ENCODE measurements at places on chromosomes 2 and 18.
A peak's percentile ranks its signal among the peaks of the same experiment; 100 is the strongest.

GRCh38 chr2:56009758-56010458, 86.3 kb upstream of the EFEMP1 start:
- DNase-seq: peak; percentile 75

GRCh38 chr2:71602115-71602495, 148.7 kb downstream of the DYSF start:
- DNase-seq: no peak

DNA sequence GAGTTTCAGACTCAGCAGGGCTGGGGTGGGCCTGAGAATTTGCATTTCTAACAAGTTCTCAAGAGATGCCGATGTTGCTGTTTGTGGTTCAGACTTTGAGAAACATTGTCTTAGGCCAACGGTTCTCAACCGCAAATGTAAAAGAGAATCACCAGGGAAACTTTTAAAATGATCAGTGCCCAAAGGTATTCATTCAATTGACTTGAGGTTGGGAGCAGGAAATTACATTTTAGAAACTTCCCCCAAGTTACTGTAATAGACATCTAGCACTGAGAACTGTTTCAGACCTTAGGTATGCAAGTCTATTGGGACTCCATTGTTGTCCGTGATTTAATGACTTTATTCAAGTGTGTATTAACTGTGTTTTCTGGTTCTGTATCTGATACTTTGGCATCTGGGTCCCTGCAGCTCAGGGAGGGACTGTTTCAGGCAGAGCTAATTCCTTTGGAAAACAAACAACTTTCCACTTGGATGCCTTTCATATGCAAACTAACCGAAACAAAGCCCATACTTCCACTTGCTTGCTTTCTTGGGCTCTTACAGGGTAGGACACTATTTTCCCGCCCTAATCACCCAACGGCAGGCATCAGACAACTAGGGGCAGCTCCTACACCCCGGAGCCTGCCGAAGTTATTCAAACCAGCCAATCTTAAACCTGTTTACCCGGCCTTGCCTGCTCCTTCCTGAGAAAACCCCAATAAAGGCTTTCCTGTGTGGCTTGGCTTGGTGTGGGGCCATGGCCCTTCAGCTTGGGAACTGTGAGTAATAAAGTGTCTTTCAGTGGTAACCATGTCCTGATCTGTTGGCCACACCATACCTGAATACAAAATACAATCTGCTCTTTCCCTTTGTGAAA, 97.6 kb downstream of the POLE4 start:
- peak; percentile 75 for DNase-seq

GRCh38 chr18:8669571-8669970, 35.8 kb upstream of the MTCL1 start:
- DNase-seq: no peak

DNA sequence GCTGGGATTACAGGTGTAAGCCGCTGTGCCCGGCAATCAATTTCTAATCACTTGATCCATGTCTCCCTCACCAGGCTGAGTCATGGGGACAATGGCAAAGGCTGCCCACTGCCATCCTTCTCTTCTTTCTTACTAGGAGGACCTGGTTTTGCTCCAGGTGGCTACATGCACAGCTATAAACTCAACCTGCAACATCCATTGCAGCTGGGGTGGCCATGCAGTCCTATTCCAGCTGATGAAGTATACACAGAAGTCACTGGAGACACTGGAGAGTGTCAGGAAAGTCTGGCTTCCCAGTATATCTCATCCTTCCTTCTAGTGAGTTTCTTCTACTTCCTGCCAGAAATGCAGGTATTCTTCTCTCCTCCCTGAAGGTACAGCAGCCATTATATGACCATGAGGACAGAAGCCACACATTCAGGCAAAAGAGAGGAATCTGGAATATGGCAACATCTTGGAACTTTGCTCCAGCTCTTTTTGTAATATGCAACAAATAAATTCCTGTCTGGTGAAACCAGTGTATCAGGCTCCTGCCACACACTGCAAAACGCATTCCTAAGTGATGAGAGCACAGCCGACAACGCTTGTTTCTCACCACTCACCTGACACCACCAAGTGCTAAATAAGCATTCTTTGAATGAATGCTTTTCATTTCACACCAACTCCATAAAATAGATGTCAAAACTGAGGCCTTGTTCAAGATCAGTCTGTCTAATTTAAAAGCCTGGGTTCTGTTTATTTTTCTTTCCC, 32.3 kb downstream of the SCTR start:
- peak; percentile 85 for DNase-seq

- DNase-seq: peak; percentile 60
Measured at GRCh38 chr2:202718614-202719013, 83.8 kb downstream of the FAM117B start.

DNA sequence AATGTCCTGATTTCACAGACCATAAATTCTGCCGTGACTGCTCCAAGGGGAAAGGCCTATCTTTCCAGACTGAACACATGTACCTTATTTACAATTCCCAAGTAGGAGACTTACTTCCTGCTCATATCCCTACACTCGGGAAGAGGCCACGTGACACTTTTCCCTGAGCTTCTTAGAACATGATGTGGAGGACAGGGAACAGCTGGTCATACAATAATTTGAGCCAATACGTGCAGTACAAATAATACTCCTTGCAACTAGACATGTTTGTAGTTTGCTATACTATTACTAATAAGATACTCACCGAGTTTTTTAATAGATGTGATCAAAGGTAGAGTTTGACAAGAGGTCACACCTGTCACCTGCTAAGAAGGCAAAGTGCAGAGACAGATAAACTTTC, 256.4 kb downstream of the SP3 start:
- no peak for DNase-seq

DNA sequence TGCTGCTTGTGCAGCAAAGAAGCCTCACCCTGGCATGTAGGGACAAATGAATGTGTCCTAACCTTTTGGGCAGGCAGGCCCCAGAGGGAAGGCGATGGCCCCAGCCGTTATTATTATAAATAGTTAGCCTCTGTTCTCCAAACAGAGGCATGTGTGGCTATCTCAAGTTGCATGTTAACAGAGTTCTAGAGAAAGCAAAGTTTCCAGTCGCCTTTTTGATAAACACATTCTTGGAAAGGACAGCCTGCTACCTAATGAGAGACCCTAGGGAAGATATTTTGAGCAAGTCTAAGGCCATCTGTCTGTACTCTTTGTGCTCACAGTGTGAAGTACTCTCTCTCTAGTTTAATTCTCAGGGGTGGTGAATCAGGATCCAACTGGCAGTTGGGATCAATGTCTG, 97.4 kb upstream of the FHL2 start:
- DNase-seq: no peak

DNA sequence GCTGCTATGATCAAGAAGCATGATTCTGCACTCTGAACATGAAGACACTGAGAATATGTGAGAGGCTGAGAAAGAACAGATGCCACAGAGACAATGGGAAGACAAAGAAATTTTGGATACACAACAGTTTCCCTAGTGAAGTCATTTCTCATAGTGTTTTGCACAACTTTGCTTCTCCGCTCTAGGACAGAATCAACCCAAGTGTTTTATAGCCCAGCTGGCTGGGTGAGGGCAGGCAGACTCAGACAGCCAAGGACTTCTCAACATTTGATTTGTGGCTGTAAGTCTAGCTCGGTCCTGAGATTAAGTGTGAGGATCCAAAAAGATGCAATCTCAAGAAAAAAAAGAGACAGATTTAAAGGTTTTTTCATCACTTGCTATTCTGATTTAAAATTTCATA, 536.5 kb upstream of the CRIM1 start:
- DNase-seq: no peak

- peak; percentile 60 for DNase-seq
Measured at GRCh38 chr2:96760986-96761832, 507 bp downstream of the CNNM4 start.

GRCh38 chr18:75341267-75341666, 86.2 kb downstream of the SMIM21 start:
- DNase-seq: no peak

GRCh38 chr18:36468161-36468560, 170.6 kb downstream of the FHOD3 start:
- DNase-seq: no peak

DNA sequence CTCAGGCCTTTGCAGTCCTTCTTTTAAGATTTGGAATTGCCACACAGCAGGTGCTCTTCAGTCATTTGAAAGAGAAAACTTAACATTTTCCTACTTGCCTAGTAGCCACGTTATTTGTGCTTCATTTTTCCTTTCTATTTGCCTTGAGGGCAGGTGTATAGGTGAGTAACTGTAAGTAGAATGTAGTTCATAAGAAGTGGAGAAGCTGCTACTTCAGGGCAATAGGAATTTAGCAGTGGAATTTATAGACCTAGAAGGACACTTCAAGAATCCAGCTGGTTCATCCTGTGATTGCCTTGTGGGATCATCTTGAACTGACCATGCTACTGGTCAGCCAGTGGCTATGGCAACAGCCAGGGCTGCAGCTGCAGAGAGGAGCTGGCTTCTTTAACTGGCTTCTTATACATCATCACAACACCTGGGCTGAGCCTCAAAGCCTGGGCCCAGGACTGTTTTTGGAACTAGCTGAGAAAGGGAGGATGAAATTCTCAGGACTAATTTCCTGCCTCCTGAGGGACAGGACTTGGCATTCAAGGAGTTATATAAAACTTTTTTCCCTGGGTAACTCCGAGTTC, 5.1 kb upstream of the LANCL1 start:
- DNase-seq: no peak

DNA sequence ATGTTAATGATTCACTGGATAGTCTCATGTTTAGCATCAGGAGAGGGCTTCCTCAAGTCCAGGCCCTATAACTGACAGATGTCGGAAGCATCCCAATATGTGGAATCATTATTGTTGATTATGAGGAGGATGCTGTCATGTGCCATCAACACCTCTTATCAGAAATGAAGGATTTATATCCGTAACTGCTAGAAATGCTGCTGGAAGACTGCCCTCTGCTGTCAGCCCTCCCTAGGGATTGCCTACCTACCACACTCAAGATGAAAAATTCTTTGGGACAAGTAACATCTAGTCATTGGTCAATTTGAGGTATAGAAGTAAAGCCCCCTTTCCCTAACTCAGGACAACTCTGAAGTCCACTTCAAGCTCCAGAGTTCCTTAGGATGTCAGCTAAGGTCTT, 1166.5 kb upstream of the NXPH2 start:
- no peak for DNase-seq

GRCh38 chr2:52035391-52035790, 1003.5 kb upstream of the NRXN1 start:
- no peak for DNase-seq

DNA sequence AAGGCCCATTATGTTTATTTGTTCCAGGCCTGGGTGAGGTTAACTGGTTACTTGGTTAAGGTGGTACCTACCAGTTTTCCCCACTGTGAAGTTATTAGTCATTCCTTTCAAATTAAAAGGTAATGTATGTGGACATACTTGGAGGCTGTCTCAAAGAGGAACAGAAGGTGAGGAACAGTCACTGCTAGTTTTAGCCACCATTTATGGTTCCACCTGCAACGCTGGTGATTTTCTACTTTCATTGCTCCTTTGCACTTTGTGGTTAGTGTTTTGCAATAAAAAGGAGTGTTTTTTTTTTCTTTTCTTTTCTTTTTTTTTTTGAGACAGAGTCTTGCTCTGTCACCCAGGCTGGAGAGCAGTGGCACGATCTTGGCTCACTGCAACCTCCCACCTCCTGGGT, 6.1 kb upstream of the ST6GAL2 start:
- no peak for DNase-seq

DNA sequence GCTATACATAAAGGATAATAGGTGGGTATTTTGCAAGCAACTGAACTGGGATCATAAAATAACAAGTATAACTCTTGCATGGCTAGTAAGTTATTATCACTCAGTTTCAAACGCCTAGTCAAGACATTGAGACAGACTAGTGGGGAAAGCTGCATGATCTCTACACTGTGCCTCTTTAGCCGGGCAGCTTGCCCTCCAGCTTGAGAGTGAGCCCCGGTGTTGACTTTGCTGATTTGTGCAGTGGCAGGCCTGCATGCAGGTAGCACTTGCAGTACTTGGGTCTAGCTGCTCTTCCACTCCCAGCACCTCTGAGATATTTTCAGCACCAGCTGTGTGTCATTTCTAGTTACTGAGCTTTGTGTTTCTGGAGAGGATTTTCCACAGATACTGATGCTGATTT, 118.8 kb upstream of the DAPL1 start:
- no peak for DNase-seq

Measured in GM23248 (cell line).